NCI-H2029 treated with DMSO at 0.1 percent for 48 hours (cell line): ENCODE measurements at places on chromosomes 1 and 21.

DNA sequence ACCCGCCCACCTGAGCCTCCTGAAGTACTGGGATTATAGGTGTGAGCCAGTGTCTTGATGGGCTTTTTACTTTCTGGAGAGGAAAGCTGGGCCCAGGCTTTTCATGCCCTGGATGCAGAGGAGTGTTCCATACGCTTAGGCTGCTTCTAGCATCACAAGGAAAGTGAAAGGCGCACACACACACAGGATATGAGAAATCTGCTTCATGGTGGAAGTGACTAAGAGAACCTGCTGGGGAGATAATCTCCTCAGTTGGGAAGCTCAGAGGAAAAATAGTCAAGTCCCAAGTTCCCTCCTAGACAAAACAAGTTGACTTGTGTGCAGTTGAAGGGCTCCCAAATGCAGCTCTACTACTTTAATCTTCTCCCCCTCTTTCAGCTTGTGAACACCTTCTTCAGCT, 2.2 kb downstream of the NUDC start:
- no peak for DNase-seq

DNA sequence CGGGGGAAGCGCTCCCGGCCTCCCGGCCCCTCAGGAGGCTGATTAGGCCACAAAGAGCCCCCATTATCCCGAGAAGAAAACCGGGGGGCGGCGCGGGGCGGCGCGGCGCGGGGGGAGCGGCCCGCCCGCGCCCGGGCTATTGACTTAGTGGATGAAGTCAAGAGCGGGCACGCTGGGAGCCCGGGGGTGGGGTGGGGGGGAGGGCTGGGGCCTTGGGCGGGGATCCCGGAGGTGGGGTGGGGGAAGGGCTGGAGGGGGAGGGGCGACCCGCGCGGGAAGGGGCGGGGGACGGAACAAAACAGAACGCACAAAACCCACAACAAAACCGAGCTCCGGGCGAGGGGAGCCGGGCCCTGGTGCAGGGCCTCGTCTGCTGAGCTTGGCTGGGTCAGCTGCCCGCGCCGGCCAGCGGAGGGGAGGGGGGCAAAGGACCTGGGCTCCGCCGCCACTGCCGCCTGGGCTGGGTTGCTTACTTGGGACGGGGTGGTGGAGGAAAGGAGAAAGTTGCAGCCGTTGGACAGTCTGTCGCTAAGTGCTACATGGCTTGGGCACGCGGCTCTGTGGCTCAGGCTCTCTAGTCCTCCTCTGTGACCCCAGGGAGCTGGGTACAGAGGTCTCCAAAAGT, 16.3 kb downstream of the PAX7 start:
- no peak for DNase-seq

- no peak for DNase-seq
These were observed 24.9 kb downstream of the SUSD4 start for GRCh38 chr1:223338811-223339746.

DNA sequence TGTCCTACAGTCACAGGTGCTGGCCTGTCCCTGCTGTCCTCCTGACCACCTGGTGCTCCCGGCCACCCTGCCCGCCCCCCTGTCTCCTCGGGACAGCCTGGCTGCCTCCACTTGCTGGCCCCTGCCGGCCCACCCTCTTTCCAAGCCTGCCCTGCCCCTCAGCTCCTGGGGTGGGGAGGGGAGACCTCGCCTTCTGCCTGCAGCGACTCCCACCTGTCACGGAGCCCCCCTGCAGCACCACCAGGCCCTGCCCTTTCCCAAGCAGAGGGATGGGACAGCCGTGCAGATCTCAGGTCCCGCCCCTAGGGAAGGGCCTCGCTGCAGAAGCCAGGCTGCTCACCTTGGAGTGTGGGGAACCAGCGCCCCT, 7.5 kb downstream of the LRRC3 start:
- DNase-seq: no peak

GRCh38 chr1:117695796-117696490, 90.1 kb downstream of the TENT5C start:
- DNase-seq: no peak

- no peak for DNase-seq
These were observed 67.2 kb downstream of the SCCPDH start for GRCh38 chr1:246791303-246791918.

DNA sequence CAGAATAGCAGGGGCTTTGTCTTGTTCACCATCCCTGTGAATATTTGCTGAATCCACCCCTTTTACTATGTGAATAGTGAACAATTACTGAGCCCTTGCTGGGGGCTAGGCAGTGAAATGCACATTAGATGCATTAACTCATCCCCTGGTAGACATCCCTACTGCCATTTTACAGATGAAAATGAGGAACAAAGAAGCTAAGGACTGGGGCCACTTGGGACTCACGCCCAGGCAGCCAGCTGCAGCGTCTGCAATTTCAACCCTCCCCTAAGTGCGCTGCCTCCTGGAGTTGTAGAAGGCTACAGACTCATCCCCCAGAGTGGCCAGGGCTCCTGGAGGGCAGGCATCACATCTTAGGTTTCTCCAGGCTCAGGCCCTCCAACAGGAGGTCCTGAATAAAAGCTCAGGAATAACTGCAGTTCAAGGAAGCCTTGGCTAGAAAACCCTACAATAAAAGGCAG, 31.6 kb downstream of the CAPZB start:
- DNase-seq: no peak
